Breast epithelium (tissue), 4 donors: ENCODE measurements at places on chromosomes 1 and 21. TPM values are rescaled to one million over a fixed set of nuclear protein-coding genes. Genes with fewer than 3 reads are reported as not detected.

KLF17 gene
- not detected for total RNA-seq

GBP3 gene
- total RNA-seq, result 44.9 TPM

ICOSLG gene
- 4.2 TPM for total RNA-seq

VWA1 gene
- 13.0 TPM for total RNA-seq

HSD3B2 gene
- total RNA-seq, result not detected

OR10Z1 gene
- total RNA-seq, result not detected

DNA sequence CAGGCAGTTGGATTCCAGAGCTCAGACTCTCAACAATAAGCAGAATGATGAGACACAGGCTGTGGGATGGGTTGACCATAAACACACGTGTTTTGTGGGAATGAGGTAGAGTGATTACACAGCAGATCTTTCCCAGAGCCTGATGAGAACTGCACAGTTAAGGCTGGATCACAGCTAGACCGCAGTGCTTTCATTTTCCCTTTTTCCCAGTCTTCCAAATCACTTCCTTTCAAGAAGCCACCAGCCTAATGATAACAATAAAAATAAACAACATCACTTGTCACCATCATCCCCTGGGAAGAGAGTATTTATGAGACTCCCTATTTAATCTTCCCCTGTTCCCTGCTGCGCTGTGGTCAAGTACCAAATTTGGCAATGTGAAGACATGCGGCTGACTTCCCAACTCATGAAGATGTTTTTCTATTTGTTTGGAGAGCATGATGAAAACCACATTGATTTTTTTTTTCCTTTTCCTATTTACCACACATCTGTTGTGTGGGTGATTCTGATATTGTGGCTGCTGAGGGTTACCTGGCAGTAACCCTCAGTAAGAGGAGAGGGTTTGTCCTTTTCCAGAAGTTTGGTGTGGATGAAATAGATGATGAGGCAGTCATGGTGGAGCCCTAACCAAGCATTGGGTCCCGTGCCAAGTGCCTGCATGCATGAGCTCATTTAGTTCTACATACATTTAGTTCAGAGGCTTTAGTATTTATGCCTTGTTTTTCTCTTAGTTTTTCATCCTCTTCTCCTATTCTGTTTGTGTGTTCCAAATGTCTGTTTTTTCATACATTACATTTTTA, 248.9 kb upstream of the HOOK1 start:
- peak overlapping the region; percentile 76 for H3K27ac ChIP-seq
- no peaks in the 10 kb centered on the region for H3K27me3 ChIP-seq
- H3K4me3 ChIP-seq, result peak overlapping the region; percentile 40
- DNase-seq, result no peak

DNA sequence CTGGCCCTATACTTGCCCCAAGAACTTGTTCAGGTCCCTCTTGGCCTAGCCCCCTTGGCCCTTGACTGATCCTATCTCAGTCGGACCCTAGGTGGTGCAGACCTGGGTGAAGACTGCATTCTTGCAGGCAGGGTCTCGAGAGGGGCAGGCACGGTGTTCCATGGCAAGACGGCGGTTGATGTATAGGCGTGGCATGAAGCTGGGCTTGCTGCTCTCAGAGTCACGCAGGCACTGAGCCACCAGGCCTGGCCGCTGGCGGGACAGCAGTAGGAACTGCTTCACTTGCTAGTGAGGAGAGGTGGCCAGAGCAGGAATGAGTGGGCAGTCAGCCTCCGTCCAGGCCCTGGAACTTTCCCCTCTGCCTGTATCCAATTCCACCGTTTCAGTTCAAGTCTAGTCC, 3.8 kb downstream of the HECTD3 start:
- no peak overlapping the region for H3K27ac ChIP-seq
- peaks cover 5% of the 10 kb centered on the region for H3K4me1 ChIP-seq
- no peaks in the 10 kb centered on the region for H3K27me3 ChIP-seq
- peak; percentile 17 for DNase-seq
- H3K36me3 ChIP-seq, result peaks cover 18% of the 10 kb centered on the region

GRCh38 chr1:81921344-81921743, 120.6 kb downstream of the ADGRL2 start:
- no peaks in the 10 kb centered on the region for H3K27me3 ChIP-seq
- DNase-seq, result no peak
- H3K4me1 ChIP-seq, result no peaks in the 10 kb centered on the region
